ENCODE measurements at places on chromosomes 13 and 19. TPM values are rescaled to one million over a fixed set of nuclear protein-coding genes. Genes with fewer than 3 reads are reported as not detected.

Gene IGLON5
- total RNA-seq = 0.12 TPM

Gene SGTA
- total RNA-seq = 80.6 TPM

DNA sequence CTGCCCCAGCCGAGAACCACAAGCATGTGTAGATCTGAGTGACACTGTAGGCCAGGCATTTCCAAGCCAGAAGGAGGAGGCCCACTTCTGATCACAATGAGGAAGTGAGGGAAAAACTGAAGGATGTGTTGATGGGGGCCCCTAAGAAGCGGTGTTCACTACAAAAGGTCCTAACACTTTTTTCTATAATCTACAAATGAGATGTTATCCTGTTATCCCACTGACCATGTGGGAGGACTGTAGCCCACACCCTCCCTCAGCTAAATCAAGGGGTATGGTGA lies 99.0 kb upstream of the MCF2L start:
- DNase-seq = no peak

DNA sequence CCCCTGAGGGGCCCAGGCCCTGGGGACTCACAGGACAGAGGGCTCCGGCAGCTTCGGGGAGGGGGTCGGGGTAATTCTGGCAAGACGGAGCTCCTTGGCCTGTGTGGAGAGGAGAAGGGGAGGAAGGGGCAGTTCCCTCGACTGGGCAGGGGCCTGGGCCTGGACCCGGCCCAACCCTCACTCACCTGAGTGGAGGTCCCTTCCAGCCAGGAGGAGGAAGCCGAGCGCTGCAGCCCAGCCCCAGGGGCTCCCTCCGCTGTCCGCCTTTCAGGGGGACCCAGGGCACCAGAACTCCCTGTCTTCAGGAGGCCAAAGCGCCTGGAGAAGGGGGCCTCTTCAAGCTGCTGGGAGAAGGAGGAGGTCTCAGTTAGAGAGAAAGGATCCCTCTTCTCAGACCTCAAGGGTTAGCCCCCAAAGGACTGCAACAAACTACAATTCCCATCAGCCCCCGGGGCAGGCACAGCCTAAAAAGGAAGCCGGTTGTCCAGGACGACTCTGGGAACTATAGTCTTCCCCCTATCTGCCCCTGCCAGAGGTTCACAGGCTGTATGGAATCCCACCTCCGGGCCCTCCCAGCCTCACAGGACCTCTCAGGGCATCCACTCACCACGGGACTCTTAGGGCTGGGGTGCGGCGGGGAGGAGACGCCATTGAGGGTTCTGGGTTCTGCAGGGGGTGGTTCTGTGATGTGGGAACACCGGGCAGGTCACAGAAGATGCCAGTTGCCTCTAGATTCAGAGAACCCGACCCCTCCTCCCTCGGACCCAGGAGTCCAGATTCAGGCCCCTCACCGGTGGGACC lies 19.8 kb downstream of the EPS8L1 start:
- no peak for DNase-seq

DNA sequence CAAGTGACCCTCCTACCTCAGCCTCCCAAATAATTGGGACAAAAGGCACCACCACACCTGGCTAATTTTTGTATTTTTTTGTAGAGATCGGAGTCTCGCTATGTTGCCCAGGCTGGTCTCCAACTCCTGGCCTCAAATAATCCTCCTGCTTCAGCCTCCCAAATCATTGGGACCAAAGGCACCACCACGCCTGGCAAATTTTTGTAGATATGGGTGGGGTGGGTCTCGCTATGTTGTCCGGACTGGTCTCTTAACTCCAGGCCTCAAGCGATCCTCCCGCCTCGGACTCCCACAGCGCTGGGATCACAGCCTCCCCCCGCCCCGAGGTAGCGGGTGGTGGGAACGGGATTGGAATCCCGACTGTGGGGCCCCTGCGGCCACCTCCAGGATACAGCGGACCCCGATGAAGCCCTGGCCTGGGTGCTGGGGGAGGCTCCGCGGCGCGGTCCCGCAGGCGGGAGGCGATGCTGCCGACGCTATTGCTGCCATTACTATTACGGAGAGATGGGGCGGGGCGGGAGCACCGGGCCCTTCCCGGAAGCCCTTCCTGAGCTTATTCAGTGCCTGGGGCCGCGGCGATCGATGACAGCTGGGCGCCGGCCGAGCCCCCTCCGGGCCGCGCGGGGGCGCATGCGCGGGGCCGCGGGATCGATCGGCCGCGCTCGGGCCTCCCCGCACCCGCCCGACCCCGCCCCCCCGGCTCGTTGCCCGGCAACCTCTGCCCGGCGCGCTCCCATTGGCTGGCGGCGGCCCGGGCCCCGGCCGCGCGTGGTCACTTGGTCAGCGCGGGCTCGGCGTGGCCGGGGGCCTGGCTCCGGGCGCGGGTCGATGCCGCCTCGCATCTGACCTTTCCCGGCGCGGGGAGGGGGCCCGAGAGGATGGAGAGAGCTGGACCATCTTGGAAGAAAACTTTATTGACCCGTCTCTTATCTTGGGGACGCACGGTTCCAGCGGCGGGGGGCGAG lies 27.9 kb upstream of the ONECUT3 start:
- peak; percentile 40 for DNase-seq

- DNase-seq = no peak
Observed at GRCh38 chr13:66560189-66560588, 669.9 kb downstream of the PCDH9 start.

DNA sequence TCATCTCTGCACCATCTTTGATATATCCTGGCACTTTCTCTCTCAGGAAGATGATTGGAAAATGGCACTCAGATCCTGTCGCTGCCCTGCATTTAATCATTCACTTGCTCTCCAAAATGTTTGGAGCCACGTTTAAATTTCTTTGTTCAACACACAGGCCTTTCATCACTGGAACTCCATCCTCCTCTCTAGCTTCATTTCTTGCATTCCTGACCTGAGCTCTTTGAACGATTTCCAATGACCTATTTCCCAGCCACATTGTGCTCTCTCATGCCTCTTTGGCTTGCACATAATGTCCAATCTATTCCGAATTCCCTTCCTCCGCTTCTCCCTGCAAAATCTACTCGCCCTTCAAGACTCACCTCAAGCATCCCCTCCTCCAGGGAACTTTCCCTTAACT lies 287.4 kb upstream of the NBEA start:
- no peak for DNase-seq

DNA sequence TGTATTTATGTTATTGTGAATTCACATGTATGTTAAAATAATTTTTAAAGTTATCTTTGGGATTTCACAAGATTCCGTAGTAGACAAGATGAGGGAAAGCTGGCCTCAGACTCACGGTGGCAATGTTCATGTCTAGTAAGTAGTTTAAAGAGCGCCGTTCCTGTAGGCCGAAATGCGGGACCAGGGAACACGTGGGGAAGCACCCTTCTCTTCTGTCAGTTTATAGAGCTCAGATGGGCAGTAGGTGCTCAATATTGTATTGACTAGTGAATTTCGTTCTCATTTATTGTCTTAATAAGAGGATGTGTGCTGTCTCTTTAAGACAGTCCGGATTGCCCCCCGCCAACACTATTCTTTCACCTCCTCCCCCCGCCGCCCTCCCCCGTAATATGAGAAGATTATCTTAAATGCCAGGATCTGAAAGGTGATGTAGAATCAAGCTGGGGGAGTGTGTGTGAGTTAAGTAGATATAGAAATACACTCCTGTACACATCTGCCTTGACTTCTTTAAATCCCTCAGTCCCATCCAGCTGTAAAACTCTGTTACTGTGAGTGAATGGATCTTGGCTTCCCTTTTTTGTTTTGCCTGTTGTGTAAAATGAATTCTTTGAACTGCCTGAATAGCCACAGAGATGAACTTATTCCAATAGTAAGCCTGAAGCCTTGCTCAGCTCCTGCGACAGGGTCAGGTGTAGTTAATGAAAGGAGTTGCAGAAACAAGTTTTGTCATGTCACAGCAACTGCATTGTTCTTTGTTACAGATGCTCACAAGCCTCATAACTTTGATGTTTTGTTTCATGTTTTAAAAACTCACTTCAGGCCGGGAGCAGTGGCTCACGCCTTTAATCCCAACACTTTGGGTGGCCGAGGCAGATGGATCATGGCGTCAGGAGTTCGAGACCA lies 1.3 kb downstream of the LAMP1 start:
- no peak for DNase-seq
